GM10248 (cell line): ENCODE measurements at places on chromosomes 13 and 19.

DNA sequence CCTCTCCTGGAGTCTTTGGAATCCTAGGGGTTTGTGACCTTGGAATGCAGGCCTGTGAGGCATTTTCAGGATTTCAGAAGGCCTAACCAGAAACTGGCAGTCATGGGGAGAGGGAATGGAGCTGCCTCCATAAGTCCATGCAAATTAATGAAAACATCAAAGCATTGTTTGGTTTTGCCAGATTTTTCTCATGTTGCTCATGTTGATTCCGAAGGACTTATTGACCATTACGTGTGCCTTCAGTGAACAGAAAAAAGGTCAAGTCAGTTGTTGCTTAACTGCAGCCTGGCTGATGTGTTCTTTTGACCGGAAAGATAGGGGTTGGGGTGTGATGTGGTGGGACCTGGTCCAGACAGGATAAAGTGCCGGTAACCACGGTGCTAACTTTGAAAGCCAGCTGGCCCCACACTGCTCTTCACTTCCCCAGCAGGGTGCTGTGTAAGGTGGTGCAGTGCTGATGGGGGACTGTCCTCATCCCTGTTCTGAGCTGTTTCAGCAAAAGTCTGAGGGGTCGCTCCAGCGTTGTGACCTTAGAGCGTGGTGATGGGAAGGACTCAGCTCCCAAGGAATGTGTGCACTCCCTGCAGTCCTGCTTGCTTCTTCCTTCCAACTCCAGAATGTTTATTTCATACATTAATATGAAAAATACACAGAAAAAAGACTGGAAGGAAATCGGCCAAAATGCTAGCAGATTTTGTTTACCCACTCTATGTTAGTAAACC, 3.5 kb downstream of the RNF113B start:
- no peak for DNase-seq

DNA sequence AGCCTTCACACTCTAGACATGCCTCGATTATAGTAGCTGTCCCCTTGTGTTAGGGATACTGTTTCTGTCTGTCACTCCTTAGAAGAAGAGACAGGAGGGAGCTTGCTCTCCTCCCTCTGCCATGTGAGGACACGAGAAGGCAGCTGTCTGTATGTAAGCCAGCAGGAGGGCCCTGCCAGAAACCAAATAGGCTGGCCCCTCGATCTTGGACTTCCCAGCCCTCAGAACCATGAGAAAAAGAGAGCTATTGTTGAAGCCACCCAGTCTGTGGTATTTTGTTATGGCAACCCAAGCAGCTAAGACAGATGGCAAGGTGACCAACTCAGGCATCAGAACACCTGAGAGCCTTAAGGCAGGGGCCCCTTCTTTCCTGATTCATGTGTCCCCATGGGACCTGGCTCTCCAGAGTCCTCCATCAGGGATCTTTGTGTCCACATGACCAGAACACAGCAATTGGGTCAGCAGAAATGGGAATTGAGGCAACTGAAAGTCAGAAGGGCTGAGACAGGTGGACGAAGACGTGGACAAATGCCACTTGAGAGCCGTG, 65.6 kb upstream of the NPAS1 start:
- DNase-seq = no peak

DNA sequence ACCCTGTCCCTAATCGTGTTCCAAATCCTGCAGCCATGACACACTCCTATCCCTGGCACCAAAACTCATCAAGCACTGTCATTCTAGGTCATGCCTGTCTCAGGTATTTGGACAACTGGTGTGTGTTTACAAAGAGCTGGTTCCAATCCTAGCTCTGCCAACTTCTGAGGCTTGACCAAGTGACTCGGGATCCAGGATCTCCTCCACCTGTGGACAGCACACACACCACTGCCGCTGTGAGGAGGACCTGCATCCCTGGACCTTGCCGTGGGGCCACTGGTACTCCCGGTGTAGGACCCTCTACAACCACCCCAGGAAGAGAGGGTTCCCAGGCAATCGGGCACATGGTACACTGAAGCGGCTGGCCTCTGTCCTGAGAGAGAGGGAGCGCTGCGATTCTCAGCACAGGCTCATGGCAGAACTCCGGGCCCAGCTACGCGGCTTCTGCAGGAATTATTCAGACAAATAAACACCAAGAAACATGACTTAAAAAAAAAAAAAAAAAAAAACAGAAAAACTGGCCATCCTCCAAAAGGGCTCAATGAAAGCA, 20.4 kb downstream of the MLLT1 start:
- DNase-seq = no peak

GRCh38 chr13:45696610-45697226, 5.4 kb upstream of the CBY2 start:
- no peak for DNase-seq

DNA sequence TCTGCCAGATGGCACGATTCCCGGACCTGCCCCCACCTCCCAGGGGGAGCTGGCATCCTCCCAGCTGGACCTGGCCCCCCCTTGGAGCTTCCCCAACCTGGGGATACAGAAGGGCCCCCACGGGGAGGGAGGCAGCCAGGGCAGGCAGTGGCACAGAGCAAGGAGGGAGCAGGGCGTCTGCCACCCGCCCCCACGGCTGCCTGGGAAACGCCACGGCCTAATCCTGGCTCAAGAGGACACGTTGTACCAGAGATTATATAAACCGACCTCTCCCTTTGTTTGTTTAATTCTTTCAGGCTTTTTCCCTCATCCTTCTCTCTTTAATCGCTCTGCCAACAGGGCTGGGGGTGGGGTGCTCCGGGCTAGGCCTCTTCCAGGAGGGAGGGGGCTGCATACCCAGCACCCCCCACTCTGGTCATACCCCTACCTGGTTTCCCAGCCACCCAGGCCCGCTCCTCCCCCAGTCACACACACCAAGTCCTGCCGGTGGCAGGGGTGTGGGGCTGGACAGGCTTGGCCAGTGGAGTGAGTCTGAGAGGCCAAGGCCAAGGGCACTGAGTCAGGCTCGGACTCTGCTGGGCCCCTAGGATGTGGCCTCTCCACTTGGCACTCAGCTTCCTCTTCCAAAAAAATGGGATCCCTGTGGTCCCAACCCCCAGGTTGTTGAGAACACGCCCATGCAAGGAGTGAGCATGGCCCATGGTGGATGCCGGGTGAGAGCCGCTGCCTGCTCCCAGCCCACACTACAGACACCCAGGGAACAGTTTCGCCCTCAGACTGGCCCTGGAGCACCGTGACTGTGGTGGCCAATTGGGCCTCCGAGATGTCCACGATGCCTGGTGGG, 29.5 kb upstream of the NFIC start:
- DNase-seq = no peak

- DNase-seq = peak; percentile 53
Measured at GRCh38 chr13:30739761-30740642, 4.7 kb downstream of the ALOX5AP start.

- DNase-seq = no peak
Measured at GRCh38 chr19:38004186-38004520, 97.1 kb downstream of the SIPA1L3 start.

DNA sequence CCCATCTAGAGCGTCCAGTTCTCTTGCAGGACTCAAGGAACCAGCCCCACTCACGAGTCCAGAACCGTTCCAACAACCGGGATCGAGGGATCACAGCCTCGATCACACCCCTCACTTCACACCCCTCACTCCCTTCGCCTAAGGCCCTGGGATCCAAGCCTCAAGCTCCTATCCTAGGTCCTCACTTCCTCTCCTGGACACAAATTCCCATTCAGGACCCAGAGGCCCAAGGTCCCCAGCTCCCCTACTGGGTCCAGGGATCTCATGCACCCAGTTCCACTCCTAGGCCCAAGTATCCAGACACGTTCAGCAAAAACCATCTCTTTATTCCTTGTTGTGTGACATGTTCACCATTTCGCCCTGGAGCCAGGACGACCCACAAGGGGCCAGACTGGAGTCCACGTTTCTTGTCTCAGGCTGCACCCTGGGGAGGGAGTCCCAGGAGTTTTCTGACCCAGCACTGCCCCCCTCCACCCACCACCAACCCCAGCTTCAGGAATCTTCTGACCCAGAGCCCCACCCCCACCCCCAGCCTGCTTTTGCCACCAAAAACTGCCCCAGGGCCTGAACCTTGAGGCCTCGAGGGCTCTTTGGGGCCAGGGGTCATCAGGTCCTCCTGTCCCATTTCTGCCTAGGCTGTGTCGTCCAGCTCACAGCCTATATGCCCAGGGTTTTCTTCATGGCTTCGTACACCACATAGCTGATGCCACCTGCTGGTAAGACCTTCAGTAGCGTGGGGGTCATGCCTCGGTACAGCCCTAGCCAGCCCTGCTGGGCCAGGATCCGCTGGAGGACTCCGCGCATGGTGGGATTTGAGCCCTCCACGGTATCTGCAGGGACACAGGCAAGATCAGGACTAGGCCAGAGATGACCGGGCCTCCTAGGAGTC, 1.4 kb upstream of the KHSRP start:
- no peak for DNase-seq

DNA sequence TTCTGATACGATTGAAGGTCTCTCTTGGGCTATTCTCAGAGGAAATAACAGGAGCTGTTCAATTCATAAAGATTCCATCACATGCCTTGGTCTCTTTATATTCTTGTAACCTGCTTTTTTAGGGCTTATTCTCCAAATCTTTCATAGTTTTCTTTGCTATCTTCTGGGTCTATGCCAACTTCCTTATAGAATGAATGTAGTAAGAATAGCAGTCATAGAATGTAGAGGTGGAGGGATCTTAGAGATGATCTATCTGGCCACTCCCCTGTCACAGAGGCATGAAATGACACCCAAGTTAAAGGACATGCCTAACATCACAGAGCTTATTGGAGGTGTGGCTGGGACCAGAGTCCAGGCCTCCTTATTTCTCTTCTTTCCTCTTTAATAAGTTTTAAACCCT, 13.2 kb downstream of the LCP1 start:
- DNase-seq = no peak

DNA sequence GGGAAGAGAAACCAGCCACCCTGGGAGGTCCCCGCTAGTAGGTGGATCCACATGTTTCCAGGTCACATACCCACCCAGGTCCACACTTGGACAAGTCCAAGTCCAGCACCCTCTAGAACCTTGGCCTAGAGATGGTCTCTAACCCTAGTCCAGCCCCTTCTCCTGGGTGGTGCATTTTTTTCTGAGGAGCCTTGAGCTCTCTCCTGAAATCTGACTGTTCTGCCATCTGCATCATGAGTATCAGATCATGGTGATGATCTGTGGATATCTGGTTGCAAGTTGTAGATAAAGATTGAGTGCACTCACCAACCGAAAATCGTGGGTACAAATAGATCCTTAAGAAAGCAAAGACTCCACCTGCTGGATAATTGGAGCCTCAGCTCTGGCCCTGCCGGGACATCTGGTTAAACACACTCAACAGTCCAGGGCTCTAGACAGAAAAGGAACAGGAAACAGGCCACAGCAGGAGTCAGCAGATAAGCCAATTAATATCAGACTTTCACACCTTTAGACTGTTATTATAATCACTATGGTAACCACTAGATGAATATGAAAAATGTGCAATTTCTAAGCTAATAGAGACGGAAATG, 41.1 kb downstream of the GPR12 start:
- DNase-seq = no peak

GRCh38 chr13:23739596-23739995, 149.6 kb downstream of the MIPEP start:
- DNase-seq = no peak

- DNase-seq = no peak
Measured at GRCh38 chr19:31269425-31270127, 79.7 kb downstream of the TSHZ3 start.

DNA sequence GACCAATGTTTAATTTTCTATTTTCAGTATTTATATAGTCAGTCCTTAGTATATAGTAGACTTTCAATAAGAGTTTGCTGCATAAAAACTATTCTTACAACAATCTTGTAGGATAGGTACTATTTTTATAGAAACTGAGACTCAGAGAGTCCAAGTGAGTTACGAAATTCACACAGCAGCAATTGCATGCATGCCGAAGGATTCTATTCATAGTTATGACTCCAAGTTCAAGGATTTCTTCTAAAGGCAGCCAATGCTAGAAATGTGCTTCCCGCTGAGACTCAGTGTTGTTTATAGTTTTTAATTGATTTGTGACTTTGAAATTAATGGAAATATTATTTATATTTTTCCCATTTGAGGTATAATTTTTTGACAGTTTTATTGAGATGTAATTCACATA, 62.7 kb upstream of the CSNK1A1L start:
- no peak for DNase-seq

DNA sequence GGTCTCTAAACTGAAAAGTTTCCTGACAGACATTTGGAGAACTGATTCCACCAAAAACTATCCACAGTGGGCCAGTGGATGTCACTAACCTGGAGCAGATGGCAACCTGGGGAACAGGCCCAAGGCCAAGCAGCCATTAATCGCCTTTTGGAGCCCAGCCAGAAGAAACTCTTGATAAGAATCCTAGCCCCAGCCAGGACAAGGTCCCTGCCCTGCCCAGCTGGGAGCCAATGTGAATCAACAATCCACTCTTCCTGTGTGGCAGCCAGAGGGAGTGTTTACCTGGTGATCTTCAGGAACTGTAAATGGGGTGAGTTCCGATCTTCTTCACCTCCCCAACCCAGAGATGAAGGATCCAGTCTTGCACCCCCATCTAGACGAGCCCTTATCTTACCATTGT, 14.5 kb upstream of the IGSF23 start:
- no peak for DNase-seq

- no peak for DNase-seq
Measured at GRCh38 chr19:31594701-31595100, 245.5 kb upstream of the TSHZ3 start.

- no peak for DNase-seq
Measured at GRCh38 chr19:14661372-14661924, 13.2 kb downstream of the ADGRE3 start.

DNA sequence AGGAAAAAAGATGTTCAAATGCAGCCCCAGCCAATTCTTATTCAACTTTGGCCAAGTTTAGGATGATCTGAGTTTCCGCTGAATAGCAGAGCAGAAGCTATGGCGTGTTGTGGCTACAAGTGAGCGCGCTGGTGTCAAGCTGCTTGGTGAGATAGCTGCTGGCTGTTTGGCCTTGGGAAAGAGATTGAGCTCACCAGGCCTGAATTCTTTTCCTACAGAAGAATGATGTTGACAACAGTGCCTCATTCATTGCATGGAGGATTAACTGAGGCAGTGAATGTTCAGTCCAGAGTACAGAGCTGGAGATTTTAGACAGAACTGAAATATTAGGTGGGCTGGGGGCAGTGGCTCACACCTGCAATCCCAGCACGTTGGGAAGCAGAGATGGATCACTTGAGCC, 31.5 kb upstream of the MAP3K10 start:
- no peak for DNase-seq

DNA sequence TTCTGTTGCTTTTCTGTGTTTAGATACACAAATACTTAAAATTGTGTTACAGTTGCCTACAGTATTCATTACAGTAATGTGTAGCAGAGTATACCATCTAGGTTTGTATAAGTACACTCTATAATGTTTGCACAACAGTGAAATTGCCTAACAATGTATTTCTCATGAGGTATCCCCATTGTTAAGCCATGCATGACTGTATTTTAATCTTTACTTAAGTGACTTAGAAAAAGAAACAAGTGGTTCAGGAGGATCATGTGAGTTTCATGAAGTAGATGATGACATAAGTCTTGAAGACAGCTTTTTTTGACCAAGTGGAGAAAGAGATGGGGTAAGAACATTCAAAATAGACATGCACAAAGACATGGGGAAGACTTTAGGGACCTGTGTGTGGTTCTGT, 8.4 kb upstream of the KCTD4 start:
- DNase-seq = no peak
